ENCODE measurements at places on chromosomes 5 and 9.

DNA sequence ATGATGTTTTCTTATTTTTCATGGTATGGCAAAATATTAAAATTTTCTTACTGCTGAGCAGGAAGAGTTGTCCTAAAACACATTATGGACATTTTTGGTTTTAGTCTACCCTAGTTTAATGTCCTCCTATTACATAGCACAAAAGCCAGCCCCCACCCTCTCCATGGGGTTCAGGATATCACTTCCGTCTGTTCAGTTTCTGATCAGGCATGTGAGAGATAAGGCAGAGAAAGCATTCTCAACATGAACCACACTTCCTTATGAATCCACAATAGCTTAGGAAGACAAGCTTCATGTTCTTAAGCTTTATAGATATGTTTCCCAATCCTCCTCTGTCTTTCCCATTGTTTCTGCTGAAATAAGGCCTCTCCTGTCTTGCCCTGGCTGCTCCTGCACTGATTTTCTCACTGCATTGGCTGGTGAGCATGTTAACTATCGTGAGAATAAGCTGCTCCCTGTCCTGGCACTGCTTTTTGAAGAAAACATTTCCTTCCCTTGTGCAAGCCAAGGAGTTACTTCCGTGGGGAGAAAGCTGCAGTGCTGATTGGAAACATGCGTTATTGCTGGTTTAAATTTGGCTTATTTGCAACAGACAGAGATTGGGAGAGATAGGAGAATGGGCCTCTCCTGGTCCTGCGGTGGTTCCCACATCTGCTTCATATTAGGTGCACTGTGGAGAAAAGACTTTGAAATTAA is 260.3 kb upstream of the RPS23 start:
- no peak for DNase-seq

GRCh38 chr9:134163371-134164196 is 780 bp downstream of the RNU6ATAC start:
- DNase-seq: peak; percentile 72

DNA sequence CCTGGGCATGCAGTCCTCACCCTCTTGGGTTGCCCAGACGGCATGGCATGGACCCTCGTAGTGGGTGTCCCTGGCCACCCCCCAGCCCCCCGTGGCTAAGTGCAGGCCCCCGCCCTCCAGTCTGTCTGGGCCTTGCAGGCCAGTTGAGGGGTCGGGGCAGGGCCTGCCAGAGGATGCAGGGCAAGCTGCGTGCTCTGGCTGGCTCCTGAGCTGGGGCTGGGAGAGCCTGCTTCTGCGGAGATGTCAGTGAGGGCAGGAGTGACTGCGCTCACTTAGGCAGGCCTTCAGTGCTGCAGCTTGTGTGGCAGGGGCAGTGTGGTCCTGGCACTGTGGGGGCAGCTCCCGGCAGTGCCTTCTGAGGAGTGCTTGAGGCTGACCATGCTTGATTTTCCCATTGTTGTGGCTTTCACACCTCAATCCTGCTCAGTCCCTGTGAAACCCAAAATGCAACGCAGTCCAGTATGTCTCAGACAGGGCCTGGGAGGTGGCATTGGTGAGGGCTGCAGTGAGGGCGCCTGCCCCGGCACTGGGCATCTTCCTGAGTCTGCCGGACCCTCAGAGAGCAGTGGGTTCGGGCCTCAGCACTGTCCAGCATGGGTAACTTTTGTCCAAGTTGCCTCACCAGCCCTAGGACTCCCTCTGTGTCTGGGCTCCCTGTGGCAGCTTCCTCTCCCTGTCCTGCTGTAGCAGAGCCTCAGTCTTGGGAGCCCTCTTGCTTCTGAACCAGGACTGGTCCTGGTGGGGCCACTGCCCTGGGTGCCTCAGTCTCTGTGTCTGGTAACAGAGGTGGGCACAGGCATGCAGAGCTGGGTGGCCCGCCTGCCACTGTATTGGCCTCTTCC is 93.0 kb downstream of the PHF2 start:
- no peak for DNase-seq

DNA sequence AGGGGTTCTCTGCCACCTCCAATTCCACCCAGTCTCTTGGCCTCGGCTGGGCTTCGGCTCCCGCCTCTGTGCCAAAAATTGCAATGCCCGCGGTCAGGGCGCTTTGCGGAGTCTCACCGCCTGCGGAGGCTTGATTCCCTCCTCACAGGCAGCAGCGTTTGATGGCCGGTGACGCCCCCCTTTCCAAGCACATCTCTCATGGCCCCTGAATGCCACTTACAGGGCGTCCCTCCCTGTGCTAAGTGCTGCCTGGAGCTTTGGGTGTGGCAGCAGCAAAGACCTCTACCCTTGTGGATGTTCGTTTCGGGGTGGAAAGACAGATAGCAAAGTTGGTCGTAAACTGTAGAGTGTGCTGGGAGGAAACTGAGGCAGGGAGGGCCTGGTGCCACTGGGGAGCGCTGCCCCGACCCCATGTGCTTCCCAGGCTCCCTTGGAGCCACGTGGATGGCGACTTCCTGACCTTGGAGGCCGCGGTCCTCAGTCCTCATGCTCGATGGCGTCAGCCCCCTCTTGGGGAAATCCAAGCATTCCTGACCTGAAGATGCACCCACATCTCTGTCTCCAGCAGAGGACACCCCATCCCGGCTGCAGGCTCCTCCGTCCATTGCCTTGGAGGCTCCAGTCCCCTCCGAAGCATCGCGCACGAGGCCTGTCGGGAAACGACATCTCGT is 249.2 kb upstream of the IRX4 start:
- DNase-seq: no peak

- no peak for DNase-seq
Measured at GRCh38 chr5:40945111-40945510, 35.8 kb downstream of the C7 start.

GRCh38 chr9:124010303-124010664 is 1.3 kb upstream of the LHX2 start:
- no peak for DNase-seq

DNA sequence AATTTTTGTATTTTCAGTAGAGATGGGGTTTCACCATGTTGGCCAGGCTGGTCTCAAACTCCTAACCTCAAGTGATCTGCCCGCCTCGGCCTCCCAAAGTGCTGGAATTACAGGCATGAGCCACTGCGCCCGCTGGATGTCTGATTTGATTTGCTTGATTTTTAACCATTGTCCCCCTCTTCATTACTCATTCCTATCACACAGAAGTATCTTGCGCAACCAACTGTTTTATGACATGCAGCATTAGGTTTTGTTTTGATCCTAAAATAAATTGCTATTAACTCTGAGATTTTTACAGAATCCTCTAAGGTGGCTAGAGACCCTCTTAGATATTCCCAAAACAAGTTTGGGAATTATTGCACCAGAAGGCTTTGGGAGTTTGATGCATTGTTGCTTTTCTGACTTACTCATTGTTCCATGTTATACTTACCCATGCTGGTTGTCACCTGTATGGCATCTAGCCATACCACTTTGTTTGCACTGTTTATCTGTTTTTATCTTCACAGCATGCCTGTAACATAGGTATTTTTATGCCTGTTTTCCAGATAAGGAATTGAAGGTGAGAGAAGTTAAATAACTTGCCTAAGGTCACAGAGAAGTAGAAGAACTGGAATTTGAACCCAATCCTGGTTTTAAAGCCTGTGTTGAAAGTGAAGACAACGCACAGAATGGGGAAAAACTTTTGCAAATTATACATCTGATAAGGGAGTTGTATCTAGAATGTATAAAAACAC is 35.9 kb upstream of the PWWP2A start:
- no peak for DNase-seq

DNA sequence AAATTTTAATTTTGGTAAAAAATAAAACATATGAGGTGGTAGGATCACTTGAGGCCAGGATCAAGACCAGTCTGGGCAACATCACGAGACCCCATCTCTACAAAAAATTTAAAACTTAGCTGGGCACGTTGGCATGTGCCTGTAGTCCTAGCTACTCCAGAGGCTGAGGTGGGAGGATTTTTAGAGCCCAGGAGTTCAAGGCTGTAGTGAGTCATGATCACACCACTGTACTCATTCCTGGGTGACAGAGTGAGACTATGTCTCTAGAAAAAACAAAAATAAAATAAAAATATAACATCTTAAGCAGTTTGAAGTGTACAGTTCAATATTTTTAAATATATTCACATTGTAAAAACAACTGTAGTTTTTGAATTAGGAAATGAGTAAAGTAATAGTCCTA is 108.3 kb downstream of the SMIM15 start:
- DNase-seq: no peak

GRCh38 chr5:159040181-159040580 is 59.5 kb downstream of the EBF1 start:
- no peak for DNase-seq

- DNase-seq: no peak
Measured at GRCh38 chr5:18968966-18969365, 1019.0 kb downstream of the CDH18 start.

DNA sequence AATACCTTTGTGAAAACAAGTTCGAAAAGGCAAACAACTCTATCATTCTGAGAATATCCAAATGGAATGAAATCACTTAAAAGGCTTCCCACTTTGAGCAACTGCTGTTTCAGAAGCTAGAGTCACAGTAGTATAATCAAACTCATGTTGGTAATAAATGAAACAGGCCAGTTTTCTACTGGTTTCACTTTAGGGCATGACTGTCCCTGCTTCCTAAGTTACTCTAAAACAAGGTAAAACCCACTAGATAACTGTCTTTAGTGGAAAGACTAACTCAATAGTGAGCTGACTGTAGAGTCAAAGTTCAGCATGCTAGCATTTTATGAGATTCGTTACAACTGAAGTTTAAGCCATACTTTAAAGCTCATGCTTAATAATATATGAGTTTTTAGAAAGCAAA is 6.0 kb downstream of the CDC26 start:
- DNase-seq: no peak

- DNase-seq: no peak
Measured at GRCh38 chr5:180636016-180636402, 13.4 kb downstream of the FLT4 start.

GRCh38 chr9:104780796-104781395 is 17.0 kb downstream of the NIPSNAP3B start:
- no peak for DNase-seq

GRCh38 chr5:55855509-55855908 is 4.4 kb downstream of the IL31RA start:
- no peak for DNase-seq

- no peak for DNase-seq
Measured at GRCh38 chr5:114265432-114266060, 96.3 kb upstream of the KCNN2 start.

DNA sequence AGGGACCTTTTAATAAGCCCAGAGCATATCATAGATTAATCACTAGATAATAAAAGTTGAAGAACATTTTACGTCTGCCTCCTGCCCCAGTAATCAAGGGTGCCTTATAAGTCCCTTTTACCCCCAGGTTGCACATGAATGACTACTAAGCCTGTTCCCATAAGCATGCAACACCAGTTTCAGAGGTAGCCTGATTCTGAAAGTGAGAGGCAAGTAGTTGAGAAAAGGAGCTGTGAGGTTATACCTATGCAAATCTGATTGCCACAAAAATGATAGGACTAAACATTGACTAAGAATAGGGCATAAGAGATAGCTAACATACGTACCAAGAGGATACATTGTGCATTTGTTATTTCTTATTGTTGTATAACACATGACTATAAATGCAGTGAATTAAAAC is 681.9 kb downstream of the ISL1 start:
- DNase-seq: no peak

GRCh38 chr5:65156933-65157332 is 324.8 kb downstream of the ADAMTS6 start:
- no peak for DNase-seq

DNA sequence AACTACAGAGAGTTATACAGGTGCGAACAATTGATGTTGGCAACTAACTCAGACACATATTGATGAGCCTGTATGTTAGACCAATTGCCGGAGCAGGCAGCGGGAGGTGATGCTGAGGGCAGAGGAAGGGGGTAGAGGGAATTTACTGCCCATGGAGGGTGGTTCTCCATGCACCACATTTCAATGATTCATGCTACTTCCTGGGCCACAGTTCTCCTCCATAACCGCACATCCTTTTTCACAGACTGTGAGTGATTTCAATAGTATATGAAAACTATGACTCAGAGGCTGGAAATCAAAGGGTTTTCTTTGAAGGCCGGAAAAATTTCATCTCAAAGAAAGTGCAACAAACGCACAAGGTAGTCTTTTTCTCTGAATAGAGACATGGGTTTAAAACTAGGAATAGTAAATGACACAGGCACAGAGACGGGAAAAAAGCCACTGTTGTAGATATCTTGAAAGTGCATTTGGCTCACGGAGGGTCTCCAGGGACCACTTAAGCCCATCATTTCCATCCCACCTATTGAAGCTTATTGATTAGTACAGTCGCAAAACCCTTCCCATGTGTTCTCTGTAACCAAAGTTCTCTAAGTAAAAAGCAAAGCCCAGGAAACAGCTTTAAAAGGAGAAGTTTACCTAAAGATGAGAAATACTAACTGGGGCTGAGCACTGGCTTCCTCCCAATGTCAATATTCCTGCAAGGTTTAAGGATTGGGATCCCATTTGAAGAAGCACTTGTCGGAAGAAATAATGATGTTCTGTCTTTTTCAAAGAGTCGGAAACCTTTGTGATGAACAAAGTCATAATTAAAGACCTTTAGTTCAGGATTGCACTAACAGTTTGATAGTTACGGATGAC is 28.0 kb upstream of the ADAM19 start:
- DNase-seq: no peak

- DNase-seq: no peak
Measured at GRCh38 chr5:128318691-128319090, 219.4 kb downstream of the FBN2 start.

GRCh38 chr5:177429248-177430040 is 3.0 kb downstream of the GRK6 start:
- no peak for DNase-seq

DNA sequence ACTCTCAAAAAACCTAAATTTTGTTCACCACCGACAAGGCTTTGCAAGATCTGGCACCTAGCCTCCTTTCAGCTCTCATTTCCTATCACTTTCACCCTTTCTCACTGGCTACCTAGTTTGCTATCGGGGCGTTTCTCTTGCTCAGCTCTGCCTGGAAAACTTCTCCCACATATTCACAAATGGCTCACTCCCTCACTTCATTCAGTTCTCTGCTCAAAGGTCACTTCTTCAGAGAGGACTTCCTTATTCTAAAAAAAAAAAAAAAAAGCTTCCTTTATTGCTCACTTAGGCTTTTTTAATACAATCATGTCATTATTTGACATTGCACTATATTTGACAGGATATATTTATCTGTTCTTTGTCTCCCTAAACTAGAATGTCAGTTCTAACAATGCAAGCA is 2.1 kb upstream of the SLC25A46 start:
- DNase-seq: no peak

GRCh38 chr5:115132465-115132864 is 37.2 kb downstream of the TRIM36 start:
- DNase-seq: no peak

GRCh38 chr5:95866435-95867040 is 44.0 kb upstream of the GLRX start:
- no peak for DNase-seq

- no peak for DNase-seq
Measured at GRCh38 chr9:93634311-93635185, 58.2 kb downstream of the PHF2 start.

GRCh38 chr5:142053426-142054151 is 40.8 kb upstream of the GNPDA1 start:
- no peak for DNase-seq

GRCh38 chr9:110284211-110284844 is 28.0 kb upstream of the TXN start:
- no peak for DNase-seq

All from H1 (cell line).